Stimulated activated CD4-positive, alpha-beta T cell treated with anti-CD3 and anti-CD28 coated beads, Interleukin-12 subunit alpha, Interleukin-12 subunit beta, amount 100 ng/mL, for 48 hours (primary cell): ENCODE measurements at places on chromosomes 5 and 9.

DNA sequence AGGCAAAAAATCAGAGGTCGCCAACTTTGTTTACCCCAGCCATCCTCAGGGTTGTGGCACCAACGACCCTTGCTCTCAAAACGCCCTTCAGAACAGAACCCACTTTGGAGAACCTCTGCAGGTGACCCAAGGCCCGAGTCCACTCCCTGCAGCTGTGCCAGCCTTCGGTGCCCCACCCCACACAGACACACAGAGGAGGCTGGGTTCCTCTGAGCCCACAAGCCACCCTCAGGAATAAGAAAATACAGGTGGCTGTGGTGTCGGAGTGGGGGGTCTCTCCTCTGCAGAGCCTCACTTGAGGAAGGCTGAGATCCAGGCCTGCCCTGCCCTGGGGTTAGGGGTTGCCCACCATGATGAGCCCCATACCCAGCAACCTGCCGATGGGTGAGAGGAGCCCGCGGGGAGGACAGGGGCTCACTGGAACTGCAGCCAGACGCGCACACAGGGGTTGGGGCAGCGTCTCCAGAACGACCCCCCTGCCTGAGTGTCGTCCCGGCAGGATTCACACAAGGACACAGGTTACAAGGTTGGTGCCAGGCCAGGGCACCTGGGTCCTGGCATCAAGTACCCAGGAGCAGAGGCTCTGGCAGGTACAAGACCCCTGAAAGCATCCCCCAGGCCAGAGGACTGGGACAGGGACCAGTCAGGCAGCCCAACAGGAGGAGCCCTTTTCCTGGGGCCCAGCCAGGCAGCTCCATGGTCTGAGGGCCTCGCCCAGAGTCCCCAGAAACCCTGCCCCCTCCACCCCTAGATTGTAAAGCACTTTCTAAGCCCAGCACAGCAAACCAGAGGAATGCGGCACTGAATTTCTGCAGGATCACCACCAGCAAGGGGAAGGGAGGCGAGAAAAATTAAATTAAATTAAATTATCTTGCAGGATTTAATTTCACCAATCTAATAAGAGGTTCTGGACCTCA is 40.0 kb downstream of the NACC2 start:
- no peak for DNase-seq

GRCh38 chr9:137128862-137129455 is 10.0 kb upstream of the GRIN1 start:
- DNase-seq: no peak

- no peak for DNase-seq
Observed at GRCh38 chr9:110837401-110838005, 168.9 kb downstream of the MUSK start.

- DNase-seq: no peak
Observed at GRCh38 chr5:133878236-133878555, 90.2 kb downstream of the C5orf15 start.

DNA sequence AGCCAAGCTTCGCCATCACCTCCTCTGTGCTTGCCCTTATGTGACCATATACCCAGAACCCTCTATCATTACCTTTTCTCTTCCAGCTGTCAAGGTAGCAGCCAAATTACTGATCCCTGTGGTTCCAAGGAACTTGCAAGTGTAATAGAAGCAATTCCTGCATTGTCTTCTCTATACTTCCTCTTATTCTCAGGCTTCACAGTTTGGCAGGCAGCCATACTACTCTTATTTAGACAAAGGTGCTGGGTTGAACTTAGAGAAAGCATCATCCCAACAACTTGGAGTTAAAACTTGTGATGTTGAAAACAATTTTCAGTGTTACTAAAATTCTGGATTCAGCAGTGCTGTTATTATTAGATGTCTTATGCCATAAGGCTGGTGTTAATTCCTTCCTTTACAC is 93.2 kb downstream of the NLN start:
- no peak for DNase-seq

DNA sequence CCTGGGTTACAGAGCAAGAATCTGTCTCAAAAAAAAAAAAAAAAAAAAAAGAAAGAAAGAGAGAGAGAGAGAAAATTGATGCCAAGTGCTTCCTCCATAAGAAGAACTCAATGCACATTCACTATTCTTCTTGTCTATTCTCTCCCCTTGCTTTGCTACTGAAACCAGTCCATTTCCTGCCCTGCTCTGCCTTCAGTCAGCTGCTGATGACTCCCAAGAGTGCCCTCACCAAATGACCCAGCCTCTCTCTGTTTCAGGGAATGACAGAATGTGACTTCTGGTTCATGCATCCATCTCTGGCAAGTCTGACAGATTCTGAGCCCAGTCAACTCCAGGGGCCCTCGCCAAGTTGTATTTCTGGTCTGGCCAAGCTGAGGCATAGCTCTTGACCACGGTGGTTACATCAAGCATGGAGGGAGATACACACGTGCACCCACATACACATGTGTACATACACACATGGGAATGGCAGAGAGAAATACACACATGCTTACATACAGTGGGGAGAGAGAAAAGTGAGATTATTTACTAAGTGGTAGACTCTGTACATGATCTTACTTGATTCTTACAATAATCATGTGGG is 106.2 kb downstream of the NSG2 start:
- DNase-seq: no peak

DNA sequence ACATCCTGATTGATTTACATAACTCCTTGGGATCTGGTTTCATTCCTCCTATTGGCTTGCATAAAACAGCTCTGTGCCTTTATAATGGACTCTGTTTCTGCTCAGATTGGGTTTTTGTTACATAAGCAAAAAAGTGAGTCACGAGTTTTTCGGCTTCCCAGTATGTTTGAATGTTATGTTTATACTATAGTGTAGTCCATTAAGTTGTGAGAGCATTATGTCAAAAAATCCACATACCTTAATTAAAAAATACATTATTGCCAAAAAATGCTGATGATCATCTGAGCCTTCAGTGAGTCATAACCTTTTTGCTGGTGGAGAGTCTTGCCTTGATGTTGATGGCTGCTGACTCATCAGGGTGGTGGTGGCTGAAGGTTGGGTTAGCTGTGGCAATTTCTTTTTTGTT is 144.6 kb downstream of the CCDC171 start:
- no peak for DNase-seq

DNA sequence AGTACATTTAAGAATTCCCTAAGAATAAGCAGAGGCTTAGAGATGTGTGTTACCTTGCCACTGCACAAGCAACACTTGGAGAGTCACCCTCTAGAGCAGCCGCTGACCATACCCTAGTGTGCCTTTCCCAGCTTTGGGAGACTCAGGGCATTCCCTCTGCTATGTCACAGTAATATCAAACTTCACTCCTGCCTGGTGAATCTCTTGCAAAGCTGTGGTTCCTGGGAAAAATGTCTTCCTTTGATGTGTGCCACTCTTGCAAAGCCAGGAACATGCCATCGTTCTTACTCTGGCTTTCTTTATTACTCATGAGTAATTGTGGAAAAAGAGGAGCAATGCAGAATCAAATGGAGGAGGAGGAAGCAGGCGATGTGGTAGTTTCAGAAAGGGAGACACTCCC is 173.2 kb downstream of the CCDC192 start:
- no peak for DNase-seq

DNA sequence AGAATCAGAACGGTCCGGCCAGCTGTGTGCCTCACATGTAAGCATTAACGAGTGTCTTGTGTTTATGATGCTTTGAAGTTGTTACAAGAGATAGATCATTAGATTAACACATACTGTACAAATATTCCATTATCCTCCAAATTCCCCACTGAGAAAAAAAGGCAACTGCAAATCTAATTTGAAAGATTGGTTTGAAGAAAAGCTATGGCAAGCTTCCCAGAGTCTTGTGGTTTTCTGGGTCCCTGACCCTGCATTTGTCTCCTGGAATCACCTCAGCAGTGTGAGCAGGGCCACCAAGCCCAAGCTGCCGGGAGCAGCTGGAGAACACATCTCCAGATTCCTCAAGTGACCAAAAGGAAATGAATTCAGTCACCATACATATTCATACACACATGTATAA is 36.9 kb upstream of the ADAMTS16 start:
- DNase-seq: no peak

DNA sequence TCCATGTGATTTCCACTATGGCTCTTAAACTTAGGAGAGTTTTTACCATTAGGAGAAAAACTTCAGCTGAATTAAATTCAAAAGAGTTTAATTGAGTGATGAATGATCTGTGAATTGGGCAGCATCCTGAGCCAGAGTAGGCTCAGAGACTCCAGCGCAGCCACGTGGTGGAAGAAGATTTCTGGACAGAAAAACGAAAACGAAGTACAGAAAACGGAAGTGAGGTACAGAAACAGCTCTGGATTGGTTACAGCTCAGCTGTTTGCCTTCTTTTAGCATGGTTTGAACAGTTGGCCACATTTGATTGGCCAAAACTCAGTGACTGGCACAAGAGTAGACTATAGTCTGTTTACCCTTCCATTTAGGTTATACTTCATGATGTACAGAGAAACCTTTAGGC is 69.2 kb upstream of the PLPP1 start:
- no peak for DNase-seq
